ENCODE measurements at places on chromosomes 3 and 15.

GRCh38 chr15:23566071-23566554 is 639 bp downstream of the MKRN3 start:
- no peak for DNase-seq

GRCh38 chr3:42662037-42662812 is 8.7 kb downstream of the ZBTB47 start:
- DNase-seq = no peak

DNA sequence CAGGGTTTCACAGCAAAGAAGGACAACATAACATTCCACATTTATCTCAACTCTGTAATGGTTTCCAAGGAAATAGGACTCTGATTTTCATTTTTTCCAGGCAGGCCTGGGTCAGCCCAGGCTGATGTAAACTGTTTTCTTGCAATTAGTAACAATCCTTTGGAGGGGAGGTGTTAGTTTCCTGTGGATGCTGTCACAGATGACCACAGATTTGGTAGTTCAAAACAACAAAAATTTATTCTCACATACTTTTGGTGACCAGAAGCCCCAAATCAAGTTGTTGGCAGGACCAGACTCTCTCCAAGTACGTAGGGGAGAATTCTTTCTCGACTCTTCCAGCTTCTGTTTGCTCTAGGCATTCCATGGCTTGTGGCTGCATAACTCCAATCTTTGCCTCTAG is 88.0 kb downstream of the EDEM1 start:
- DNase-seq = no peak

DNA sequence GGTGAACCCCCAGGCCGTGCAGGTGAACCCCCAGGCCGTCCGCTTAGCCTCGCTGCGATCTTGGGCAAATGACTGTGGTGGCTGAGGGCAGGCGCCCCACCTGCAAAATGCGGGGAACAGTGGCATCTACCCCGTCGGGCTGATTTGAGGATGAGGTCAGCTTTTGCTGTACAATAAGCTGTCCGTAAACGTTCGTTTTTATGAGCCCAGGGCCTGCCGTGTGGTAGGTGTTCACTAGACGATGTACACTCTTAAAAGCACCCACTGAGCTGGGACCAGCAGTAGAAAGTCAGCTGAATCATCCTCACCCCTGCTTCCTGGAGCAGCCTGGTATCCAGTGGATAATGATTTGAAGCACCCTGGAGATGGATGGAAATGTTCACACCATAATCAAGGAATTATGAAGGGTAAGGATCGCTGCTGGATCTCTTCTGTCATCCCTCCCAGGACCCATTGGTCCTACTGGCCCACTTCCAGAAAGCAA is 943 bp upstream of the PCSK6 start:
- DNase-seq = no peak

DNA sequence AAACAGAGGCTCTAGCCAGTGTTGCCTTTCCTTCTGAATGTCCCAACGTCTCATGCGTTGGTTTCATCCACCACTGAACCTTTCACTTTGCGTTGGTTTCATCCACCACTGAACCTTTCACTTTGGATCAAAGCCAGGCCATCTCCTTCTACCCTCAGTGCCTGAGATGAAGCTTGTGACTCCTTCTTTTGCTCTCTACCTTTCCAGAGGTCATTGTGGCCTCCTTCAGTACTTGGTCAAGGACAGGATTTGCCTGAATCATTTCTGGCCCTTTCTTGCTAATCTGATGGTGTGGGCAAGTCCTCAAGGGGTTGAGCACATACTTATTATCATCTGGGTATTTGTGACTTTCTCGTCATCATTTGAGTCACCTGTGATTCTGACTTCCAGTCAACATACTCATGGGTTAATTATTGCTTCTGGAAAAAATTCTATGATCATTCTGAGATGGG is 50.0 kb downstream of the SELENOT start:
- no peak for DNase-seq

GRCh38 chr3:197376020-197376419 is 77.6 kb upstream of the DLG1 start:
- no peak for DNase-seq

DNA sequence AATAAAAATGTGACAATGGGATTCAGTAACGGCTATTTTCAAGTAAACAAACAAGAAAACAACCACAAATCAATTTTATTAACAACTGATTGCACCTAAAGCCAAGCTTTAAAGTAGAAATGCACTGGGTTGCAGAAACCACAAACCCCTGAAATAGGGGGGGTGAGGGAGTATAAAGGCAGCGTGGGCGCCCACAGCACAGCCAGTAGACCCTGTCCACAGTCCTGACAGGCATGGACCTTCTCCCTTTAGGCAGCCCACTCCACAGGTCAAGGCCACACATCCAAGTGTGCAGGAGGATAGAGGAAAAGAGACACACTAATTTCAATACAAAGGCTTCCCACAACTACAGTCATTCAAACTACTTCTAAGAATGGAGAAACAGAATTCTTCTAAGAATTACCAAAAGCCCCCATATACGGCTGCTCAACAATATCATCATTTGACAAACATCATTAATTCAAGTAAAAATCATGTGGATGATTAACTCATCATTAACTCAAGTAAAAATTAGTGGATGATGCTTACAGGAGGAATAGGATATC is 48.7 kb downstream of the CHSY1 start:
- DNase-seq = no peak

DNA sequence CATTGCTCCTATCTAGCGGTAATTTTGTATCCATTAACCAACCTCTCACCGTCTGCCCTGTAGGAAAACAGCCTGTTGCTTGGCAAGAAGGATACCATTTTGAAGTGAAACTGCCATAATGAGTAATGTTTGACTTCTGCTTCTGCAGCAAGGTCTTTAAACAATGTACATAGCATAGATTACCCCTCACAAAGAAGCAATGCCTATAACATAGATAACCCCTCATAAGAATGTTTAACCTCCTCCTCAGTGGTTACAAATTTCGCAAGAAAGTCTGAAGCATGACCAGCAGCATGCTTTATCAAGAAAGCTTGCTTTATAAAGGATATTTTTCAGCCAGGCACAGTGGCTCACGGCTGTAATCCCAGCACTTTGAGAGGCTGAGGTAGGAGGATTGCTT is 61.2 kb upstream of the MFGE8 start:
- DNase-seq = no peak

- no peak for DNase-seq
Measured at GRCh38 chr3:177887475-177887874, 648.8 kb upstream of the KCNMB2 start.

- DNase-seq = no peak
Measured at GRCh38 chr3:38114875-38115644, 21.9 kb downstream of the ACAA1 start.

Measured in GOT3 (cell line).